ENCODE measurements at places on chromosomes 1 and 21. TPM values are rescaled to one million over a fixed set of nuclear protein-coding genes. Genes with fewer than 3 reads are reported as not detected.
A peak's percentile ranks its signal among the peaks of the same experiment; 100 is the strongest.

GRCh38 chr1:103160281-103160680 is 52.0 kb upstream of the COL11A1 start:
- no peaks in the 10 kb centered on the region for H3K4me1 ChIP-seq
- no peak overlapping the region for H3K27ac ChIP-seq
- no peaks in the 10 kb centered on the region for H3K27me3 ChIP-seq
- no peak overlapping the region for H3K4me3 ChIP-seq
- no peak for DNase-seq

DNA sequence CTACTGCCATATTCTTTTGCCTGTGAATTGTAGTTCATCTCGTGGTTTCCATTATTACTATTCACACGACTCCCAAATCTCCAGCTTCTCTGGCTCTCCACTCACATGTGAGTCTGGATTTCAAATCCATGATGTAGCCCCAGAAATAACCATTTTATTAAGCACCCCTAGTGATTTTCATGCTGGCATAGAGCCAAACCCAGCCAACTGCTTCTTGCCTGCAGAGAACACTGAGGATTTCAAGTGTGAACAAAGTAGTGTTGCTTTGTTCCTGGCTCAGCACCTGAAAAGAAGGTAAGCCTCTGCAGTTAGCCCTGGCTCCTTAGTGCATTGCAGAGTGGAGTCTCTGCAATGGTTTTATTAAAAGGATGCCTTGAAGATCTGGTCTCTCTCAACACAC is 25.9 kb downstream of the UTP25 start:
- H3K27ac ChIP-seq, result no peak overlapping the region
- no peak overlapping the region for H3K4me3 ChIP-seq
- no peaks in the 10 kb centered on the region for H3K4me1 ChIP-seq
- no peaks in the 10 kb centered on the region for H3K27me3 ChIP-seq
- H3K36me3 ChIP-seq, result peaks cover 30% of the 10 kb centered on the region
- DNase-seq, result no peak

- H3K27ac ChIP-seq, result no peak overlapping the region
- H3K36me3 ChIP-seq, result no peaks in the 10 kb centered on the region
- DNase-seq, result no peak
- no peaks in the 10 kb centered on the region for H3K4me1 ChIP-seq
- no peaks in the 10 kb centered on the region for H3K27me3 ChIP-seq
These were observed 50.2 kb downstream of the KCNJ6 start for GRCh38 chr21:37866027-37866426.

DNA sequence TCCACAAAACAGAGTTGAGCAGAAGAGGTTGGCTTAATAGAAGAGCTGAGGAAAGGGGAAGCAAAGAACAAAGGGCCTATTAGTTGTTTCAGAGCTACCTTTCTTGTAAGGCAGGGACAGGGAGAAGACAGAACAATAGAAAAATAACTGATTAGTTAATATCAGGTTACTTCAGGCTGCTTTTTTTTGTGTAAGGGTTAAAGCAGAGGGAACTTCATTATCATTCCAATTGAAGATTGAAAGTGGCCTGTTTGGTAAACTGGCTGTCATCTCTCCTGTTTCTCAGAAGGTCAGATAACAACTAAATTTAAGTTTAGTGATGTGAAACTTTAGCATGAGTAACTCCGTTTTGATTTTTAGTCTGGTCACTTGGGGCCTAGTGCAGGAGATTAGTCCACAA is 22.3 kb downstream of the CDC42 start:
- H3K36me3 ChIP-seq, result peaks cover 7% of the 10 kb centered on the region
- DNase-seq, result no peak
- H3K27me3 ChIP-seq, result no peaks in the 10 kb centered on the region

DNA sequence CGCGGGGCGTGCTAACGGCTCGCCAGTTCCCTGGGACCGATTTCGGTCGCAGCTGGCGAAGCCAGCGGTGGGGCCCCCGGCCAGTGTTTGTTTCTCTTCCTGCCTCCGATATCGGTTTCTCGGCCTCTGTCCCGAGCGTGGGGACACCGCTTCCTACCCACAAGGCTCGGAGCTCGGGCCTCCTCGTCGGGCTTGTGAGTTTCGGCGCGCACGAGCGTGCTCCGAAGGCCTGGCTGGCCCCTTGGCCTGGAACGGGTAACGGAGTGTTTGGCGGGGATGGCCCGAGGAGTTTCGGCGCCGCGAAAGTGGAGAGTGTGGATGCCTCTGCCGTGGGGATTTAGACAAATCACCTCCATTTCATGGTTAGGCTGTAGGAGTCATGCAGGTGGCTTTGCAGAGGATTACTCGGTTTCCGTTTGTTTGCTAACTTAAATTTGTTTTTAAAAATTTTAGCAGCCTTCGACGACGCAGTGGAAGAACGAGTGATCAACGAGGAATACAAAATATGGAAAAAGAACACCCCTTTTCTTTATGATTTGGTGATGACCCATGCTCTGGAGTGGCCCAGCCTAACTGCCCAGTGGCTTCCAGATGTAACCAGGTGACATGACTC is 559 bp downstream of the RBBP4 start:
- H3K4me1 ChIP-seq, result peaks cover 52% of the 10 kb centered on the region
- peak overlapping the region; percentile 84 for H3K4me3 ChIP-seq
- H3K27me3 ChIP-seq, result no peaks in the 10 kb centered on the region
- H3K27ac ChIP-seq, result peak overlapping the region; percentile 99
- H3K36me3 ChIP-seq, result peaks cover 14% of the 10 kb centered on the region

- H3K27ac ChIP-seq, result no peak overlapping the region
- H3K27me3 ChIP-seq, result no peaks in the 10 kb centered on the region
- no peaks in the 10 kb centered on the region for H3K4me1 ChIP-seq
- H3K4me3 ChIP-seq, result no peak overlapping the region
- no peak for DNase-seq
These were observed 114.4 kb upstream of the ZC3H12A start for GRCh38 chr1:37360011-37360410.

The ASCL5 gene
- total RNA-seq, result 0.22 TPM

The NIT1 gene
- 33.9 TPM for total RNA-seq

DNA sequence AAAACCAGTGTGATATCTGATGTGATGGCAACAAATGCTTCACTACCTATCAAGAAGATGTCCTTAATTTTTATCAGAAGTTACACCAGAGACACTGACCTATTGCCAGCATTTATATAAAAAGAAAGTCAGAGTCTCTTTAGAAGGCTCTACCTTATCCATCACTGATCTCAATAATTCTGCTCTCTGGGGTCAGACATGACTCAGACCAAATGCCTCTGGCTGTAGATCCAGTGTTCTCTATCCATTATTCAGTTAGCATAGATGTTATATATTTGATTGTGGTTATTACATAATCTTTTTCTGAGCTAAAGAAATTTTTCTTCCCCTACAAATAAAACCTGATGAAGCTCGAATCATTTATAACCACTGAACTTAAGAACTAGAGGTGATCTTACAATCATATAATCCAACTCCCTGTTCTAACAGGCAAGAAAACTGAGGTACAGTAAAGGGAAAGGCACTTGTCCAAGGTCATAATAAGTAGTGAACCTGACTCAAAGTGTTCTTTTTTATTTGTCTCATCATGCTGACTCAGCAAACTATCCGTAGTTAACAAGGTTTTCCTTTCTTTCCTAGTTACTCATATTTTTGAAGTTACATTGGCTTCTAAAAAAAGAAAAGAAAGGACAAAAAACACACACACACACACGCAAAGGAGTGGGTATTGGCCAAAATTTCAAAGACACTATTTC is 43.6 kb upstream of the ESRRG start:
- H3K27me3 ChIP-seq, result no peaks in the 10 kb centered on the region
- no peak for DNase-seq
- H3K4me1 ChIP-seq, result no peaks in the 10 kb centered on the region
- H3K4me3 ChIP-seq, result no peak overlapping the region
- no peak overlapping the region for H3K27ac ChIP-seq
- no peaks in the 10 kb centered on the region for H3K36me3 ChIP-seq

DNA sequence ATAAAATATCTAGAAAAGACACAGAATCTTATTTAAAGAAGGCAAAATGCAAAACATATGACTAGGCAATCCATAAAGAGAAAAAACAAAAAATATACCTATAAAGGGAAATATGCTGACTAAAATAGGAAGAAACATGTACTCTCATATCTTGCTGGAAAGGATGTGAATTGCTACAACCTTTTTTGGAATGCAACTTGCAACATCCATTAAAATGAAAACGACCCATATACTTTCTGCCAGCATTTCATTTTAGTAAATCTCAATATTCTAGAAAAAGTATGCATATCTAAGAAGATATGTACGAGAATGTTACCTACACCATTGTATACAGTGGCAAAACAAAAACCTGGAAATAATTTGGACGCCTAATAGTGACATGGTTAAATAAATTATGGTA is 56.6 kb downstream of the EDEM3 start:
- no peaks in the 10 kb centered on the region for H3K27me3 ChIP-seq
- no peak for DNase-seq
- no peak overlapping the region for H3K4me3 ChIP-seq

GRCh38 chr1:159162516-159163265 is 8.7 kb upstream of the CADM3 start:
- H3K36me3 ChIP-seq, result no peaks in the 10 kb centered on the region
- no peak for DNase-seq
- no peaks in the 10 kb centered on the region for H3K4me1 ChIP-seq
- no peak overlapping the region for H3K27ac ChIP-seq
- no peak overlapping the region for H3K4me3 ChIP-seq
- H3K27me3 ChIP-seq, result peaks cover 19% of the 10 kb centered on the region

DNA sequence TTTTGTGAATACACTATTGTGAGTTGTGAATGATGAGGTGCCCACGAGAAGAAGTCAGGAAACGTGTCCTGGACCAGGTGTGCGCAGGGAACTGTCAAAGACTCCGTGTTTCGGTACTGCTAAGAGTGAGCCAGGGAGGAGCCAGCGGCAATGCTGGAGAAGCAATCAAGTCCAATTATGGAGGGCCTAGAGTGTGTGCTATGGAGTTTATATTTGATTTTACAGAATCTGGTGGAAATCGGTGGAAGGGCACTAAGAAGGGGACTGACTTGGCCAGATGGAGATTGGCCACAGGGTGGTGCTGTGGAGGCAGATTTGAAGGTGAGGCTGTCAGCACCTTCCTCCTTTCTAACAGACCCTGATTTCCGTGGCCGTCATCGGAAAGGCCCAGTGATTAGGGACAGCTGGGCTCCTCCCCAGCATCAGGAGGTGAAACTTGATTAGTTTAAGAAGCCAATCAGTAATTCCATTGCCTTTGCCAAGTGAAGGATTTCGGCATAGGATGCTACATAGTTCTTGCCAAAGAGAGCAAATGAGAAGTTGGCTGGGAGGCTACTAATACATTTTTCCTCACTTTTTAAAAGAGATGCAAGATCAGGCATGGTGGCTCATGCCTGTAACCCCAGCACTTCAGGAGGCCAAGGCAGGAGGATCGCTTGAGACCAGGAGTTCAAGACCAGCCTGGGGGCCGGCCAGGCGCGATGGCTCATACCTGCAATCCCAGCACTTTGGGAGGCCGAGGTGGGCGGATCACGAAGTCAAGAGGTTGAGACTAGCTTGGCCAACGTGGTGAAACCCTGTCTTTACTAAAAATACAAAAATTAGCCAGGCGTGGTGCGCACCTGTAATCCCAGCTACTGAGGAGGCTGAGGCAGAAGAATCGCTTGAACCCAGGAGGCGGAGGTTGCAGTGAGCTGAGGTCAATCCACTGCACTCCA is 7.0 kb downstream of the PTCH2 start:
- no peaks in the 10 kb centered on the region for H3K27me3 ChIP-seq
- no peak overlapping the region for H3K27ac ChIP-seq
- no peaks in the 10 kb centered on the region for H3K4me1 ChIP-seq
- H3K36me3 ChIP-seq, result no peaks in the 10 kb centered on the region
- H3K4me3 ChIP-seq, result no peak overlapping the region
- DNase-seq, result peak; percentile 88

GRCh38 chr1:240021709-240022108 is 70.0 kb upstream of the FMN2 start:
- no peak overlapping the region for H3K27ac ChIP-seq
- no peaks in the 10 kb centered on the region for H3K27me3 ChIP-seq
- H3K36me3 ChIP-seq, result no peaks in the 10 kb centered on the region

- no peaks in the 10 kb centered on the region for H3K36me3 ChIP-seq
- no peak overlapping the region for H3K27ac ChIP-seq
- H3K27me3 ChIP-seq, result no peaks in the 10 kb centered on the region
- no peaks in the 10 kb centered on the region for H3K4me1 ChIP-seq
These were observed 27.1 kb upstream of the LRRC38 start for GRCh38 chr1:13540866-13541265.

- no peaks in the 10 kb centered on the region for H3K4me1 ChIP-seq
- no peaks in the 10 kb centered on the region for H3K27me3 ChIP-seq
- no peaks in the 10 kb centered on the region for H3K36me3 ChIP-seq
- H3K27ac ChIP-seq, result no peak overlapping the region
- no peak for DNase-seq
- no peak overlapping the region for H3K4me3 ChIP-seq
These were observed 48.5 kb upstream of the IKBKE start for GRCh38 chr1:206421616-206422340.

- no peak overlapping the region for H3K4me3 ChIP-seq
- no peak for DNase-seq
- H3K27me3 ChIP-seq, result no peaks in the 10 kb centered on the region
- H3K4me1 ChIP-seq, result peaks cover 13% of the 10 kb centered on the region
- no peaks in the 10 kb centered on the region for H3K36me3 ChIP-seq
These were observed 7.8 kb upstream of the MMEL1 start for GRCh38 chr1:2640626-2641025.

DNA sequence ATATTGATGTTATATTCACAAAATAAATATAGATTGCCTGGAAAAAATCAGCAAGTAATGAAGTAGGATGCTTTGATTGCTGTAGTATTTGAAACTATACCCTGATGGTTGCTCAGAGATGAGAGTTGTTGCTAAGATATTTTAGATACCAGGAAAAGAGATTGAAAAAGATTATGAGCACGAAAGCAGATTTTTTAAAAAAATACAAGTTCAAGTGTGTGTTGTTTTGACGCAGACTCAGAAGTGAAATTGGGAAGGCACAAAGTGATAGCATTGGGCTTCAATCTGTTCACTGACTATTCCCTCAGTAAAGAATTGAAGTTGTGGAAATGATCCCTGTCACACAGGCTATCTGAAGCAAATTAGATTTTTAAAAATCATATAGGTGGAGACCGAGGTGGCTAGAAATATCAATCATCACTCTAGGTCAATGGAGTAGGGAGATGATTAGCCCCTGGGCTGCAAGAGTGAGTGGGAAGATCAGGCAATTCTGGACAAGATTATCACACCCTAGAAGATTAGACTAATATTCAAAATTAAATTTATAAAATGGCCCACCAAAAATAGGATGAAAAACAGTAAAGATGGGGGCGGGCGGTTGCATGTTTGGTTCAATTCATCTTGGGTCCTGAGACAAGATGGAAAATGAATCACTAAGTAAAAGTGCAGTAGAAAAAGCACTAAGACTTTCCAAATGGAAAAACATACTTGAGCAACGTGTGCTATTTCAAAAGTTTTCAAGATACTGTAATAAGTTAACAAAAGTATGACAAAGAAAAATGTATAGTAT is 41.5 kb upstream of the LRRC8D start:
- H3K27ac ChIP-seq, result no peak overlapping the region
- H3K4me1 ChIP-seq, result peaks cover 19% of the 10 kb centered on the region
- no peaks in the 10 kb centered on the region for H3K27me3 ChIP-seq

GRCh38 chr1:228669242-228669585 is 66.1 kb upstream of the RHOU start:
- no peaks in the 10 kb centered on the region for H3K36me3 ChIP-seq
- H3K4me3 ChIP-seq, result no peak overlapping the region
- H3K4me1 ChIP-seq, result no peaks in the 10 kb centered on the region

GRCh38 chr1:35298464-35298863 is 30.0 kb downstream of the ZMYM4 start:
- H3K36me3 ChIP-seq, result no peaks in the 10 kb centered on the region
- DNase-seq, result peak; percentile 49
- no peak overlapping the region for H3K27ac ChIP-seq
- H3K4me1 ChIP-seq, result no peaks in the 10 kb centered on the region
- no peaks in the 10 kb centered on the region for H3K27me3 ChIP-seq

GRCh38 chr1:232622378-232622777 is 7.6 kb downstream of the SIPA1L2 start:
- H3K27ac ChIP-seq, result no peak overlapping the region
- no peaks in the 10 kb centered on the region for H3K36me3 ChIP-seq
- no peaks in the 10 kb centered on the region for H3K27me3 ChIP-seq
- no peaks in the 10 kb centered on the region for H3K4me1 ChIP-seq
- H3K4me3 ChIP-seq, result no peak overlapping the region
- no peak for DNase-seq

All from CD8-positive, alpha-beta memory T cell (primary cell).